Ascending aorta (tissue), 2 donors: ENCODE measurements at places on chromosomes 6 and 20. TPM values are rescaled to one million over a fixed set of nuclear protein-coding genes. Genes with fewer than 3 reads are reported as not detected.

DNA sequence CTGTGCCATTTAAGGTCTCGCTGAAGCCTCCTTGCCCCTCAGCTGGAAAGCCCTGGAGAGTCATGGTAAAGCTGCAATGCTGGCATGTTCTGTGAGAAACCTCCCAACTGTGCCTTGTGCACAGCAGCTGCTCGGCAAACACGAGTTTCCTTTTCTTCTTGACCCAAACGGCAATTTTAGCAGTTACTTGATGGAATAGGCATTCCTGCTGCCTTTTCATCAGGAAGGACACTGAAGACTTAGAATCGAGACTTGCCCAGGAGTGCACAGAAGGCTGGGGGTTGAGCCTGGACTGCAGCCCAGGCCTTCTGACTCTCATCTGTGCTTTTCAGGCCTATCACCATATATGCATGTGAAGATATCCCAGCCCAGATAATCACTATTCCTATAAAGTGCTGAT, 28.7 kb upstream of the CLDN20 start:
- no peaks in the 10 kb centered on the region for H3K36me3 ChIP-seq
- no peak overlapping the region for H3K27ac ChIP-seq
- H3K4me3 ChIP-seq = no peak overlapping the region
- no peaks in the 10 kb centered on the region for H3K27me3 ChIP-seq
- no peak for DNase-seq

DNA sequence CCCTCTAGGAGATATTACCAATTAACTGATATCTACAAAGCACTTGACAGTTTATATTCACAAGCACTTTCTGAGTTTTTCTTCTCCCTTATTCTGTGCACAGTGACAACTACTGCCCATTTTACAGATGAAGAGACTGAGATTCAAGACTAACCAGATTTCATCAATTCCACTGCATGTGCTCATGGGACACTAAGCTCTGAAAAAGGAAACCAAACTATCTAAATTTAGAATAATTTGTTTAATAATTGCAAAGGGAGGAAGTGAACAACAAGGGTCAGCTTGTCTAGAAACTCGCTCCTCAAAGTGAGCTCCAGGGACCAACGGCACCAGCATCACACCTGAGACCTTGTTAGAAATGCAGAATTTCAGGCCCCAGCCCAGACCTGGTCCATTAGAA, 50.8 kb upstream of the MYLIP start:
- H3K27me3 ChIP-seq = no peaks in the 10 kb centered on the region
- H3K4me3 ChIP-seq = no peak overlapping the region
- no peak for DNase-seq
- H3K36me3 ChIP-seq = no peaks in the 10 kb centered on the region

DNA sequence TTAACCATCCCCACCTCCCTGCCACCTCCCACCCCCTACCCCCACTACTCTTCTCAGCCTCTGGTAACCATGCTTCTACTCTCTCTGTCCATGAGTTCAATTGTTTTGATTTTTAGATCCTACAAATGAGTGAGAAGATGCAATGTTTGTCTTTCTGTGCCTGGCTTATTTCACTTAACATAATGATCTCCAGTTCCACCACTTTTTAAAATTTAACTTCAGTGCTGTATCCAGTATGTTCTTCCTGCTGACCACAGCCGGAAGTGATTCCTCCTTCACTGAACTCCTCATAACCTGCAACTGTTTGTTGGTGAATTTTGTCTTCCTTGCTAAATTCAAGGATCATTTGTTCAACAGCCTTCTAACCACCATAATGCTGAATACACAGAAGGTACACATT, 3.9 kb downstream of the MAP7 start:
- H3K36me3 ChIP-seq = no peaks in the 10 kb centered on the region
- H3K27me3 ChIP-seq = no peaks in the 10 kb centered on the region
- no peak overlapping the region for H3K27ac ChIP-seq

DNA sequence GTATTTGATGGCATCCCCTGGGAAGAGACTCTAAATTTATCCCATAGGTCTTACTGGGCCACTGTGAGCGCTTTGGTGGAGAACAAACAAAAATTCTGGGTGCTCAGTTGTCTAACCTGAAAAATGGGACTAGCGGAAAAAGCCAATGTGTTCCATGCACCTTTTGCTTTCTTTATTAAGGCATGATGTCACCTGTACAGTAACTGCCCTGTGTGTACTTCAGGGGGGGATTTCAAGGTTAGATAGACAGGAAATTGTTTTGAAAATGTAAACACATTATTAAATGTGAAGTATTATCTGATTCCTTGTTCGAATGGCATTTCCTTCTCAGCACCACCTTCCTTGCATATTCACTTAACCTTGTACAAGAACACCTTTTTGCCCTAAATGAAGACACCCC, 1.2 kb upstream of the EDN1 start:
- H3K36me3 ChIP-seq = no peaks in the 10 kb centered on the region
- H3K27ac ChIP-seq = peak overlapping the region; percentile 65
- peaks cover 4% of the 10 kb centered on the region for H3K4me1 ChIP-seq
- H3K27me3 ChIP-seq = no peaks in the 10 kb centered on the region
- H3K4me3 ChIP-seq = no peak overlapping the region

DNA sequence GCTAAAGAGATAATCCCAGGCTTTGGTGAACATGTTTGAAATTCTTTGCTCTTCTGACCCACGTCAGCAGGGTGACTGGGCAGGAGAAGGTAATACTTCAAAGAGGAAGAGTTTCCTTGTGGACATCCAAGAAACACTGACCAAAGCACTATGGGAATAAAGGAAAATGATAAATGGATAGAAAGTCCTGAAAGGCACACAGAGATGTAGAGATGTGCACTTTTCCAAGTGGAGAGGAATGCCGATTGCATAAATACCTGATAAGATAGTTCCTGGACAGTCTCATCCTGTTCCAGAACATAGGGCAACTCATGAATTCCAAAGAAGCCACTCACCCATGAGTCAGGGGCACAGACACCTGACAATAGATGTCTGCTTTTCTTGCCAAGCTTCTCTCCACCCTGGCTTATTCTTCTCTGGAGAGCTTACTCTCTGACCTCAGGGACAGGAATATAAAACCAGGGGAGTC, 191.3 kb upstream of the FOXA2 start:
- DNase-seq = no peak
- H3K36me3 ChIP-seq = no peaks in the 10 kb centered on the region
- H3K4me1 ChIP-seq = no peaks in the 10 kb centered on the region
- no peaks in the 10 kb centered on the region for H3K27me3 ChIP-seq
- H3K4me3 ChIP-seq = no peak overlapping the region

DNA sequence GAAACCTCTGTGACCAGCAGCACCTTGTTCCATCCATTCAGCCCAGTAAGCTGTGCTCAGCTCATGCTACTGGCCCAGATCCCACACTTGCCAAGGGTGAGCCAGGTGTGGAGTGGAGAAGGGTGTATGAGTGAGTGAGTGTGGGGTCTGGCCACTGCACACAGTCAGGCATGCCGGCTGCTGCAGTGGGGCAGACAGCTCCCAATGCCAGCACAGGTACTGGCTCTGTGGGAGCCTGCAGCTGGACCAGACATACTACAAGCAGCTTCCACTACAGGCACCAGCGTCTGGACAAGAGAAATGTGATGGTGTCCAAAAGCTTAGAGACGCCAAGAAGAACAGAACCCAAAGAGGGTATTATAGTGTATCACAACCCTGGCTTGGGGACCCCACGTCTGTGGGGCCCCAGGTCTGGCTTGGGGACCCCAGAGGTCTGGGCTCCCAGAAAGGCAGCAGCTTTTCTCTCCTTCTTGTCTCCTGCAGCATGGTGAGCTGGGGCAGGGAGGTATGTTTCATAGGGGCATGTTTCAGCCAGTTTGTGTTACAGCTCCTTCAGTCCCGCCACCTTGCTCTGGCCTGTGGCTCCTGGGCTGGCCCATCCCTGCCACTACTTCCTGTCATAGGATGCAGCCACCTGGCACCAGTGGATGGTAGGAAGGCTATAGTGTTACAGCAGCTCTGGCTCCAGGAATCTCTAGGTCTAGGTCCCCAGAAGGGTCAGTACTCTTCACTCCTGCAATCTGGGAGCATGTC, 152.4 kb upstream of the HSF2 start:
- no peaks in the 10 kb centered on the region for H3K27me3 ChIP-seq
- no peaks in the 10 kb centered on the region for H3K36me3 ChIP-seq
- H3K27ac ChIP-seq = no peak overlapping the region
- H3K4me1 ChIP-seq = no peaks in the 10 kb centered on the region
- no peak overlapping the region for H3K4me3 ChIP-seq
- no peak for DNase-seq

Gene SDHAF4
- 3.5 TPM for total RNA-seq

Gene PTK6
- not detected for total RNA-seq

Gene DDAH2
- 150 TPM for total RNA-seq

Gene SLC22A23
- total RNA-seq = 42.0 TPM
